ENCODE measurements at places on chromosomes 7 and 10. TPM values are rescaled to one million over a fixed set of nuclear protein-coding genes. Genes with fewer than 3 reads are reported as not detected.

The KCNH2 gene
- 26.6 TPM for total RNA-seq

The NPSR1 gene
- not detected for total RNA-seq

The HSPA12A gene
- 12.3 TPM for total RNA-seq

The PVRIG gene
- total RNA-seq = not detected

The PNLIP gene
- not detected for total RNA-seq

The ADCYAP1R1 gene
- total RNA-seq = 28.2 TPM

The HOXA5 gene
- 33.5 TPM for total RNA-seq

The GAD2 gene
- not detected for total RNA-seq

The DNAJC9 gene
- 15.6 TPM for total RNA-seq

The PIP gene
- total RNA-seq = not detected

The STYXL1 gene
- total RNA-seq = 18.1 TPM

The CRHR2 gene
- not detected for total RNA-seq

The AUTS2 gene
- total RNA-seq = 12.2 TPM

The EBF3 gene
- total RNA-seq = 4.6 TPM

The TMEM178B gene
- 0.62 TPM for total RNA-seq

The CHAT gene
- 0.94 TPM for total RNA-seq

The DKK1 gene
- total RNA-seq = not detected

The AGBL3 gene
- 5.1 TPM for total RNA-seq

The GFRA1 gene
- 61.4 TPM for total RNA-seq

The LRRD1 gene
- total RNA-seq = not detected

The WAPL gene
- 45.4 TPM for total RNA-seq

The ICA1 gene
- 6.6 TPM for total RNA-seq

The CPEB3 gene
- 11.8 TPM for total RNA-seq

The DYDC2 gene
- total RNA-seq = not detected

The TMEM229A gene
- 0.54 TPM for total RNA-seq

The GNGT1 gene
- total RNA-seq = not detected

The INMT gene
- total RNA-seq = 115 TPM

The SFTPD gene
- total RNA-seq = 2.7 TPM

The DYDC1 gene
- not detected for total RNA-seq

The PGAM2 gene
- 3.2 TPM for total RNA-seq

The C7orf33 gene
- not detected for total RNA-seq

The CHST12 gene
- 15.4 TPM for total RNA-seq

The CDHR1 gene
- total RNA-seq = not detected

The DIP2C gene
- total RNA-seq = 73.8 TPM

The LBX1 gene
- not detected for total RNA-seq

The NYAP1 gene
- 1.7 TPM for total RNA-seq

The OR2A42 gene
- 0.16 TPM for total RNA-seq

The ADGRA1 gene
- not detected for total RNA-seq

The AKR1C4 gene
- not detected for total RNA-seq

The SRRM3 gene
- total RNA-seq = 3.2 TPM

The ZNF485 gene
- total RNA-seq = 2.2 TPM

The FRMPD2 gene
- not detected for total RNA-seq

The ARPC1A gene
- total RNA-seq = 106 TPM

The FRMD4A gene
- 18.1 TPM for total RNA-seq

The TRIM4 gene
- total RNA-seq = 27.2 TPM

The TAS2R41 gene
- total RNA-seq = not detected

The PTF1A gene
- total RNA-seq = not detected

The ZC3HAV1L gene
- total RNA-seq = 12.4 TPM
